ENCODE measurements at places on chromosomes 12 and 14.

GRCh38 chr12:89348894-89349699 lies 3.2 kb downstream of the DUSP6 start:
- H3K4me1 ChIP-seq, result peaks cover 41% of the 10 kb centered on the region
- peak overlapping the region; percentile 85 for H3K4me3 ChIP-seq
- H3K27ac ChIP-seq, result peak overlapping the region; percentile 96
- no peak for DNase-seq

DNA sequence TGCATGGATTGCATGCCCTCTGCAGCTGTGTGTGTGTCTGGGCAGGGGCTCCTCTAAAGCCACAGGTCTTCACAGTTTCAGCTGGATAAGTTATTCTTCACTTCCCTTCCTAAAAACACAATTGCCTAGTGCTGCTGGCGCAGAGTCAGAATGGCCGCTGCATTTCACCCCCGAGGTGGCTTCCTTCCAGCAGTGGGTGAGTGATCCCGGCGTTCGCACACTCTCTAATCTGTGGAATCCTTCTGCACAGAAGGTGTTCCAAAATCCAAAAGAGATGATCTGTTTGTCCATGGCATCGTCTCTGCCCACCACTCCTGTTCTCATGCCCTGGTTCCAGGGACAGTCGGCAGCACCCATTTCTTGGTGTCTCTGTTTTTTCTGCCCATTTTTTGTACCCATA lies 340.7 kb downstream of the DPF3 start:
- H3K4me3 ChIP-seq, result no peak overlapping the region
- H3K27me3 ChIP-seq, result no peaks in the 10 kb centered on the region
- no peak for DNase-seq
- no peaks in the 10 kb centered on the region for H3K4me1 ChIP-seq

DNA sequence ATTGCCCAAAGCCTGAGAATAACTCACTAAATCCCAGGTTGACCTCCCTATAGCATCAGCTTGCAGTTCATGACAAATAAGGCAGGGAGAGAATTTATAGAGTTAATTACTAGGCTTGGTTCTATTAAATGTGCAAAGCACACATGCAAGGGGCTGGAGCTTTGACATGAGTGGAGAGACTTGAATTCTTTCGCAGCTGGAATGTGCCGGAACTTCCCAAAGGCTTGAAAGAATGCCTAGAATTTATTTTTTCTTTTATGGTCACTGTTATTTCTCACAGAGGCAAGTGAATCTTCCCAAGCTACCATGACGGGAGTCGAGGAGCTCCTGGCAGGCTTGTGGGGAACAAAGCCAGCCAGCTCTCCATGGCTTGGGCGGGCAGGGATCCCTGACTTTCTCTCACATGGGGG lies 95.5 kb upstream of the USP44 start:
- no peaks in the 10 kb centered on the region for H3K4me1 ChIP-seq
- no peaks in the 10 kb centered on the region for H3K27me3 ChIP-seq
- no peak for DNase-seq
- no peak overlapping the region for H3K27ac ChIP-seq
- no peaks in the 10 kb centered on the region for H3K36me3 ChIP-seq

GRCh38 chr14:50820786-50821509 lies 10.0 kb downstream of the NIN start:
- no peak overlapping the region for H3K4me3 ChIP-seq
- H3K36me3 ChIP-seq, result no peaks in the 10 kb centered on the region
- H3K27ac ChIP-seq, result peak overlapping the region; percentile 80
- H3K27me3 ChIP-seq, result no peaks in the 10 kb centered on the region

- peaks cover 9% of the 10 kb centered on the region for H3K4me1 ChIP-seq
- H3K4me3 ChIP-seq, result no peak overlapping the region
- no peaks in the 10 kb centered on the region for H3K27me3 ChIP-seq
- H3K36me3 ChIP-seq, result peaks cover 67% of the 10 kb centered on the region
These were observed 55.1 kb downstream of the SSH1 start for GRCh38 chr12:108802101-108802961.

- no peak overlapping the region for H3K27ac ChIP-seq
- no peaks in the 10 kb centered on the region for H3K36me3 ChIP-seq
- H3K27me3 ChIP-seq, result no peaks in the 10 kb centered on the region
- no peaks in the 10 kb centered on the region for H3K4me1 ChIP-seq
These were observed 4.8 kb upstream of the AMN start for GRCh38 chr14:102917469-102918211.

DNA sequence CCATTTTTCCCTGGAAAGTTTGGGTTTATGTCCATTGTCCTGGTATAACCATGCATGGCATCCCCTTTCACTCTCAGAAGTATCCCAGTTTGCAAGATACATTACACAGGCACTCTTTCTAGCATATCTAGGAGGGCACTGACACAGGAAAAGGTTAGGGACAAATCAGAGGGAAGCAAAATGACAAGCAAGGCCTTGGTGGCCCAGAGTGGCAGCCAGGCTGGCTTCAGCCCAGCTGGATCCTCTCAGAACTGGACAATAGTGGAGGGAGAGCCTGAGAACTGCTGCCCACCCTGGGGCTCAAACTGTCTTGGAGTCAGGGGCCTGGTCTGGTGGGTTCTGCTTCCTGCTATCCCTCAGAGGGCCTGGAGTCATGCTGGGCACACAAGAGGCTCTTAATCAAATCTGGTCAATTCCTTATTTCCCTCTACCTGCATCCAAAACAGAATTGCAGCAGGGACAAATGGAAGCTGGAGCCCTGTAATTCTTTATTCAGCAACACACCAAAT lies 2.6 kb downstream of the VDR start:
- DNase-seq, result no peak
- no peaks in the 10 kb centered on the region for H3K36me3 ChIP-seq
- peaks cover 68% of the 10 kb centered on the region for H3K4me1 ChIP-seq
- no peaks in the 10 kb centered on the region for H3K27me3 ChIP-seq

DNA sequence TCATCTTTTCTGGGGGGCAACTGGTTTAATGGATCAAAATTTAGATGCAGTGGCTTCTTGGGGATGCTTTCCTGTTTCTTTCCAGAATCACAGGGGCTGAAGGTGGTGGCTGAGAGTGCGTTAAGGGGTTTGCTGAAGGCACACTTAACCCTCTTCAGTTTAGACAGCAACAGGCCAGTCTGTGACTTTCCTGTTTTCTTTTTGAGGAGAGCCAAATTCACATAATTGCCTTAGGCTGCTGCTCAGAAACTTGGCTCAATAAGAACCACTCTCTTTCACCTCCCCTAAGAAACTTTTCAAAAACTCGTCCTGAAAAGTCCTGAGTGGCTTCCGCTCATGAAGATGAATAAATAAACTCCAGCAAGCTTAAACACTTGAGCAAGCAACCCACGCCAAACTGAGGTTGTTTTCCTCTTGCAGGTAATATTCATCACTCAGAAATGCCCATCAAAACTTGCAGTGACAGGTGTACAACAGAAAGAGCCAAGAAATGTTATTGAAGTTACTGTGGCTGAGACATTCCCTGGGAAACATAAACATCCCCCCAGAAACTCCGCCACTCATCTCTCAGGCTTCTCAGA lies 510.4 kb downstream of the TMEM132D start:
- no peaks in the 10 kb centered on the region for H3K27me3 ChIP-seq
- H3K4me3 ChIP-seq, result no peak overlapping the region
- H3K36me3 ChIP-seq, result no peaks in the 10 kb centered on the region
- H3K4me1 ChIP-seq, result no peaks in the 10 kb centered on the region
- no peak overlapping the region for H3K27ac ChIP-seq

Measured in upper lobe of left lung (tissue), 6 donors.